ENCODE measurements at places on chromosomes 2 and 18.

GRCh38 chr2:143068094-143068493, 61.1 kb upstream of the ARHGAP15 start:
- no peak for DNase-seq

DNA sequence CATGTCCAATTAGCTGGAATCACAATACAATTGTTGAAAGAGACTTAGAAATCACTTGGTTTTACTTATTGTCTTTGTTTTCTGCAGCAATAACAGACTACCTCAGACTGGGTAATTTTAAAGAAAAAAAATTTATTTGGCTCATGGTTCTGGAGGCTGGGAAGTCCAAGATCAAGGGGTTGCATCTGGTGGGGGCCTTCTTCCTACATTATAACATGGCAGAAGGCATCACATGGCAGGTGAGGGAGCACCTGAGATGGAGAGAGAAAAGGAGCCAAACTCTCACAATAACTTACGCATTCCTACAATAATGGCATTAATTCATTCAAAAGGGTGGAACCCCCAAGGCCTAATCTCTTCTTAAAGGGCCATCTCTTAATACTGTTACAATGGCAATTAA, 37.5 kb upstream of the KLHL14 start:
- DNase-seq = no peak

GRCh38 chr2:40357667-40358066, 94.2 kb downstream of the SLC8A1 start:
- DNase-seq = no peak

DNA sequence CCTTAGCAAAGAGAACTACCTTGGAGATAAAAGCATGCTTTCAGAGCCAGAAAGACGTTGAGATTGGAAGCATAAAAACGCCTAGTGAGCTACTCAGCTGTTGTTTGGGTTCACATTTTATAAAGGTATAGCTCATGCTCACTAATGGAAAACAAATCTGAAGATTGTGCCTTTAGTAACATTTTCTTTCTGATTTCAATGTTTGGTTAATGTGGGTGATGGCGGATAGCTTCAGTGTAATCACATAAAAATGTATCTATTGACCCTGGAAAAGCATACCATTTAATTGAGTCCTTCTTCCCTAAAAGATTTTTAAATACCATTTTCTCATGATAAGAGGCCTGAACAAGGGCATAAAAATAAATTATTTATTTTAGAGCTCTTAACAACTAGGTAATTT, 73.4 kb downstream of the DTNA start:
- no peak for DNase-seq

DNA sequence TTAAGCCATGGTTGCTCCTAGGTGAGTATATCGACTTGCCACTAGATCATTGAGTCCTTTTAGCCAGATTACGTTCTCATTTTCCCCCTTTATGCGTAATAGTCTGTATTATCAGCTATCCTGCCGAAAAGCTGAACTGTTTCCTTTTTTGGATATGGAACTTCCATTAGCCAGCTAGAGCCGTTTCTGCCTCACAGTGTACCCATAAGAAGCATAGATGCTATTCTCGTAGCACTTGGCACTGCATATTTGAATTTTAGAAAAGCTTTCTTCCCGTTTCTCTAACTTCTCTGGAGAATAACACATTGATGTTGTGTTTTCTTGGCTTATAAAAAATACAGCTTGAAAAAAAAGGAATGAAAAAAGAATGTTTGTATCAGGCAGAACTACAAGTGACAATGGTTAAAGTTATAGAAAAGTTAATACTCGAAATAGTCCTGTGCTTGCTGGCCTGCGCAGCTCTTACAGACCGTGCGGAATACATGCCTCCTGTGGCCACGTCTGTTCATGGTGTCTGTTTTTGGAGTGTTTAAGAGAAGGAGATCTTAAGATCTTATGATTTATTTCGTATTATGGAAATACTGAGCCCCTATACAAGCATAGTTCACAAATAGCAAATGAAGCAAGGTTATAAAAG, 710 bp downstream of the DUSP19 start:
- DNase-seq = no peak

GRCh38 chr2:212766921-212767320, 228.3 kb upstream of the ERBB4 start:
- no peak for DNase-seq

GRCh38 chr2:238509151-238509835, 82.6 kb downstream of the ASB1 start:
- no peak for DNase-seq

DNA sequence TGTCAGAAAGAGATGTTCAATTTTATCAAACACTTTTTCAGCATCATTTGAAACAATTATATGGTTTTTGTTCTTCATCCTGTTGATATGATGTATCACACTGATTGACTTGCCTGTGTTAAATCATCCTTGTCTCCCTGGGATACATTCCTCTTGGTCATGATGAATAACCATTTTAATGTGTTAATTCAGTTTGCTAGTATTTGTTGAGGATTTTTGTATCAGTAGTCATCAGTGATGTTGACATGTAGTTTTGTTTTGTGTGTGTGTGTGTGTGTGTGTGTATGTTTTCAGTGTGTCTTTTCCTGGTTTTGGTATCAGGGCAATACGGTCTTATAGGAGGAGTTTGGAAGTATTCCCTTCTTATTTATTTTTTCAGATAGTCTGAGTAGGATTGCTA, 325.4 kb downstream of the ZNF804A start:
- DNase-seq = no peak

- DNase-seq = no peak
These were observed 74.5 kb upstream of the B3GNT7 start for GRCh38 chr2:231321021-231321420.

DNA sequence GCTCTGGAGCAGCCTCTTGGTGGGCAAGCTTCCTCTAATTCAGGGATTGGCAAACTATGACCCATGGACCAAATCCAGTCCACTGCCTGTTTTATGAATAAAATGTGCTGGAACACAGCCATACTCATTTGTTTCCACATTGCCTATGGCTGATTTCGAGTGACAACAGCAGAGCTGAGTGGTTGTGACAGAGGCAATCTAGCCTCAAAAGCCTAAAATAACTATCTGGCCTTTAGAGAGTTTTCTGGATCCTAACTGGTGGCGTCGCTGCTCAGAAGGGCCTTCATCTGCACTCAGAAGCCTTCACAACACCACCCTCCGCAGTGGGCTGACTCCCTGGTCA, 147.1 kb downstream of the CCBE1 start:
- DNase-seq = no peak

- DNase-seq = no peak
These were observed 95.7 kb upstream of the SLC39A10 start for GRCh38 chr2:195561116-195561921.

DNA sequence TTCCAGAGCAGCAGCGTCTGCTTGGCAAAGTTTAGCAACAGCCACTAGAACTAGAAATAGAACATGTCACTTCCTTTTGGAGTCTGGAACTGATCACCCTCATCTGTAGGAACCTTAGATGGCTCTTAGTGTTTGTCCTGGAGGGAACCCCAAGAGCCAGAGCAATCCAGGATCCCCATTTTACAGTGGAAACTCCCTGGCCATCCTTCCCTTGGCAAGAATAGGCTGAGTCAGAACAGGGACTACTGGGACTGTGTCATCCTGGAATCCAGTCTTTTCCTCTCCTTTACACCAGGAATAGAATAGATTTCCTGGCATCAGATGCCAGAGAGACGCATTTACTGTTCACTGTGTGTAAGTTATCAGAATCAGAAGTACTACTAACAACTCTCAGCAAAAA, 33.2 kb upstream of the GRHL1 start:
- no peak for DNase-seq

- no peak for DNase-seq
These were observed 3.6 kb downstream of the MGAT5 start for GRCh38 chr2:134257509-134257908.

GRCh38 chr18:76055025-76055424, 440.0 kb downstream of the ZNF516 start:
- DNase-seq = no peak

GRCh38 chr2:36597003-36597531, 901 bp downstream of the FEZ2 start:
- no peak for DNase-seq

DNA sequence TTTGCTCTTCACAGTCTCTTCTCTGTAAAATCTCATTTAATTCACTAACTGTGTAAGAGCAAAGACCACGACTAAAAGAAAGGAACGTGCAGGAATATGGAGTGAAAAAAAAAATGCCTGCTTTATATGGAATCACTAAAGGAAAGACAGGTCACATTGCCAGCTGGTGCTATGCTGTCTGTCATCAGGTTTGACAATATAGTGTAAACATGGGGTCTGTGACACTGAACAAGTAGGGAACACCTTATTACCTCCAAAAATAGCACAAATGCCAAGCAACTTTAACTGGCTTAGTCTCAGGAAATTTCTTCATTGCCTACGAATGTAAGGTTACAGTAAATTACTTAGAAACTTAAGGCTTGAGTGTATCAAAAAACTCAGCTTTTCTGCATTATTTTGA, 364.5 kb upstream of the LINC00305 start:
- no peak for DNase-seq

DNA sequence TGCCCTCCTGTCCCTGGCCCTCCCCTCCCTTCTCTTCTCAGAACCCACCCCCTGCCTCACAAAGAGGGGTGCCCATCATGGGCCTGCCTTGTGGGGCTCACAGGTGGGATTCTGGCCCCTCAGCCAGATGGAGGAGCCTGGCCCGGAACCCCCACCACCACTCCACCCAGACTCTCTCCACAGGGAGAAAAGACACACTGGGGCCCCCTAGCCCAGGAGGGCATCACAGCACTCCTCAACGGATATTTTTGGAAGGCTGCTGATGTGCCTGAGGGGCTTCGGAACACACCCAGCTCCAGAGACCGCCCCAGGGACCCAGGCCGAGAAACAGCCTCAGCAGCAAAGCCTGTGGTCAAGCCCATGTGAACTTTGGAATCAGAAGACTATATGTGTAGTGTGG, 9.9 kb downstream of the KCNIP3 start:
- DNase-seq = no peak

- DNase-seq = peak; percentile 54
These were observed 108.2 kb upstream of the CXCR4 start for GRCh38 chr2:136225950-136226835.

- no peak for DNase-seq
These were observed 50.7 kb downstream of the CERKL start for GRCh38 chr2:181605889-181606837.

GRCh38 chr2:185372188-185372587, 366.4 kb upstream of the FSIP2 start:
- peak; percentile 63 for DNase-seq

DNA sequence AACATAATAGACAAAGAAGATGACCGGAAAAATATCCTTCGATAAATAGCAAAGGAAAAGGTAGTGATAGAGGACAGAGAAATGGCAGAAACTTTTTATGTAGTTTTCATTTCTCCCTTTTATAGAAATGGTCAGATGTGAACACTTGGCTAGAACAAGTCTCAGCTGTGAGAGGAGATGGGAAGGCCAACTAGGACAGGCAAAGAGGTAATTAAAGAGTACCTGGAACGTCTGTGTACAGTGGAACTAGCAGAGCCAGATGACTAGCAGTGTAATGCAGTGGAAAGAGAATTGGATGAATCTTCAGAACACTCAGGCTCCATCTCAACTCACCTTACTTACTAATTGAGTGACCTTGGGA, 69.2 kb downstream of the NABP1 start:
- DNase-seq = no peak

- DNase-seq = no peak
These were observed 141.9 kb upstream of the TNP1 start for GRCh38 chr2:217001740-217002139.

DNA sequence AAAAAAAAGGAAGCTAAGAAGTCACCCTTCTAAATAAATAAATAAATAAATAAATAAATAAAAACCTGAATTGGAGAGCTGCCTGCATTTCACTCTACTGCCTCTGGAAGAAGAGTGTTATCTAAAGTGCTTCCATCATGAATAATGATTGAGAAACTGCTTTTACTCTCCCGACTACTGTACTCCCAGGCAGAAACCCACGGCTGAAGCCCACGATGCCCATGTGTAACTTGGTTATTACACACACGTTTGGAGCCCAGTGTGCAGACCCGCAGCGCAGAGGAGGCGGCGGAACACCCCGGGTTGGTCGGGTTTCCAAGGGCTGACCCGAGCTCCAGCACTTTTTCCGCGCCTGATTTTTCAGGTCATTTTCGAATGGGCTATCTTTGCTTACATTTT, 697 bp upstream of the SPATS2L start:
- DNase-seq = peak; percentile 31

DNA sequence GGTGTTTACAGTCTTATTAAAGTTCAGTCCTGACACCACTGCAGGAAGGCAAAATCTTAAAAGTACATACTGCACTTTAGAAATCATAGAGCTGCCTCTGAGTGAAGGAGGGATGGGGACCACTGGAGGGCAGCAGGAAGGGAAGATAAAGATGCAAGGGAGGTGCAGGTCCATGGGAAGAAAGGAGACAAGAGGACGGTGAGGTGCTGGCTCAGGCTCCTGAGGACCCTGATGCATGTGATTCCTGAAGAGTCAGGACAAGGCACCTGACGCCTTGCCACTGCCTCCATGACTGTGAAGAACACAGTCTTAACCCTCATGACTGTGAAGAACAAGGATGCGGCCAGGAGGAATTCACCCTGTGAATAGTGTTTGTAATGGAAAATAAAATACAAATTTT, 116.2 kb upstream of the NPAS2 start:
- DNase-seq = no peak

- no peak for DNase-seq
These were observed 128.5 kb downstream of the ACKR3 start for GRCh38 chr2:236698016-236698627.

DNA sequence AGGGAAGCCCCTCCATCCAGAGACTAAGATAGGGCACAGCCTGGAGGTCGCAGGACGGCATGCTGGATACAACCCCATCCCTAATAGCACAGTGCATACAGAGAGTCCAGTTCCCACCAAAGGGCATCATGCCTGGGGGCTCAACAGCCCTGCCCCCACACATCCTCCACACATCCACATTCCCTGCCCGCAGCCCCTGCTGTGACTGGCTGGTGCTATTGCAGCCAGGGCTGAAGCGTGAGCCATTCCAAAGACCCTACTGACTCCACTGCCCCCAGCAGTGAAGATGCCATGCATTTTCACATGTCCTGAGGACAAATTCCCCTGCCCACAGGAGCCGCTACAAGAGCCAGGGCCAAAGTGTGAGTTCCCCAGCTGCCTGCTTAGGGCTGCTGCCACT, 641.6 kb downstream of the METTL4 start:
- no peak for DNase-seq

GRCh38 chr2:99403084-99403483, 65.9 kb downstream of the EIF5B start:
- no peak for DNase-seq

GRCh38 chr18:12257996-12258718, 4.0 kb downstream of the CIDEA start:
- no peak for DNase-seq

- DNase-seq = no peak
These were observed 163.8 kb downstream of the FAM210A start for GRCh38 chr18:13562494-13563029.

GRCh38 chr18:2882201-2882600, 35.4 kb downstream of the EMILIN2 start:
- no peak for DNase-seq

- no peak for DNase-seq
These were observed 42.1 kb downstream of the PXDN start for GRCh38 chr2:1702186-1702565.

- DNase-seq = no peak
These were observed 15.3 kb upstream of the CD28 start for GRCh38 chr2:203691149-203691548.
